ENCODE measurements at places on chromosomes 12 and 14. TPM values are rescaled to one million over a fixed set of nuclear protein-coding genes. Genes with fewer than 3 reads are reported as not detected.

TGFB3 gene
- total RNA-seq, result 22.8 TPM

IAPP gene
- not detected for total RNA-seq

KLHL33 gene
- 0.77 TPM for total RNA-seq

CACNA1C gene
- total RNA-seq, result 201 TPM

LAG3 gene
- total RNA-seq, result 0.37 TPM

MRPS35 gene
- 63.3 TPM for total RNA-seq

GLT1D1 gene
- 0.45 TPM for total RNA-seq

RNASE8 gene
- total RNA-seq, result not detected

TMEM253 gene
- total RNA-seq, result 0.20 TPM

ASCL1 gene
- not detected for total RNA-seq

KRT2 gene
- not detected for total RNA-seq

SERPINA10 gene
- not detected for total RNA-seq

CD163 gene
- 64.5 TPM for total RNA-seq

SVOP gene
- 1.9 TPM for total RNA-seq

MYF6 gene
- total RNA-seq, result not detected

TRHDE gene
- 0.35 TPM for total RNA-seq

Measured in left ventricle myocardium superior (tissue), 1 donor.